Foreskin fibroblast (primary cell): ENCODE measurements at places on chromosomes 4 and X.

DNA sequence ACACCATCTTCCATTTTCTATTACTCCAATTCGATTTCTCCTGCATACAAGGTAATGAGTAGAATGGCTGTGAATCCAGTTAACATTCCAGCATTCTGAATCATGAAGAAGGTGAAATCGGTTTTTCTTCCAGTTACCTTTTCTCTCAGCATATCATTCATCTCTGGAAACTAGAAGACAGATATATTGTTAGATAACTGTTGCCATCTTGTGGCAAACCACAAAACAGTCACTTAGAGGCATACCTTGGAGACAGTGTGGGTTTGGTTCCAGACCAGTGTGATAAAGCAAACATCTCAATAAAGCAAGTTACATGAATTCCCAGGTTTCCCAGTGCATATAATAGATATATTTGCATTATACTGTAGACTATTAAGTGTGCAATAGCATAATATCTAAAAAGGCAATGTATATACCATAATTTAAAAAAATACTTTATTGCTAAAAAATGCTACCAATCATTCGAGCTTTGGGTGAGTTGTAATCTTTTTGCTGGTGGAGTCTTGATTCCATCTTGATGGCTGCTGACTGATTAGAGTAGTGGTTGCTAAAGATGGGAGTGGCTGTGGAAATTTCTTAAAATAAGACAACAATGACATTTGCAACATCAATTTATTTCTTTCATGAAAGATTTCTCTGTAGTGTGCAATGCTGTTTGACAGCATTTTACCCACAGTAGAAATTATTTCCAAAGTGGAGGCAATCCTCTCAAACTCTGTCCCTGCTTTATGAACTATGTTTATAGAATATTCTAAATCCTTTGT is 82.1 kb downstream of the SLC39A8 start:
- DNase-seq: peak; percentile 10

DNA sequence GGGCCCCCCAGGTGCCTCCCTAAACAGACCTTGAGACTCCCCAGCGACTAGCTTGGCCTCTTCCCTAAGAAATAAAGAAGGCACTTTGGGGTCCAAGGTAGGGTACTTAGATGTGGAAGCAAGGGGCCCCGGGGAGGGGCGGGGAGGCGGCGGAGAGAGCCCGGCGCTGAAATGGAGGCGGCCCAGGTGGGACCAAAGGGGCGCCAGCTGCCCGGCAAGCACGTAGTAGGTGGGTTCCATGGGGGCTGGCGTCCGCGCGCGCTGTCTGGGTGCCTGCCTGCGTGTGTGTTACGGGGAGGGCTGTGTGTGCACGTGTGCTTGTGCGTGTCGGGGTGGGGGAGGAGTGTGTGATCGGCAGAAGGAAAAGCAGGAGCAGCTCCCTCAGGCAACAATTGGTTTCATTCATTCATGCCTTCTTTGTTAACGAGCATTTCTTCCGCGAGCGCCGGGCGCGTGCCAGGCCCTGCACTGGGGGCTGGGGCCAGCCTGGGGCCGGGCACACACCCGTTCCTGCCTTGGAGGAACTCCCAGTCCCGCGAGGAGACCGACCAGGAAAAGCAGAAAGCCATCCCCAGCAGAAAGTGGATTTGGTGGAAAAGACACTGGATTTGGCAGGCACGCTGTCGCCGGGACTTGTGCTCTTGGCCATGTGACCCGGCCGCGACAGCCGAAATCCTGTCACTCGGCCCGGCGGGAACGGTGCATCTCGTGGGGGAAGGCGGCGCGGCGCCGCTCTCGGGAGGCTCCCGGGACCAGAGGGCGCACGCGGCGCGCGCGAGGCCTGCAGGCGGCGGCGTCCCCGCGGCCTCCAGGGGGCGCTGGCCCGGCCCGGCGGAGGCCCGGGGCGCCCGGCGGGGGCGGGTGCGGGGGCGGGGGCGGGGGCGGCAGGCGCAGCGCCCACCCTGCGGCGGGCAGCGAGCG is 3.3 kb upstream of the DUSP9 start:
- no peak for DNase-seq

DNA sequence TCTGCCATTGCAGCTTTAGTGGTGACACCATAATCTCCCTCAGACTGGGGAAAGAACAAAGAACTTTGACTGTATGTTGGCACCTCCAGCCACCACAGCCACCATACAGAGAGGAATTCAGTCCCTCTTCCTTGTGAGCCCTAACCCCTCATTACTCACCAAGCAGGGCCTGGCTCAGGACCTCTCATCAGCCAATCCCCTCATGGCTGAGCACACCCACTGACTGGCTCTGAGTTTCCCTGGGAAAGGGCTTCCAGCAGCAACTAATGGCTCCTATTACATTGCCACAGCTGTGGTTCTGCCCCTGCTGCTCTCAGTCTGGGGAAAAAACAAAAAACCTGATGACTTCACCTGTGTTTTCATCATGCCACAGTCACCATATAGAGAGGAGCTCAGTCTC is 1482.6 kb downstream of the FAM133A start:
- DNase-seq: no peak

DNA sequence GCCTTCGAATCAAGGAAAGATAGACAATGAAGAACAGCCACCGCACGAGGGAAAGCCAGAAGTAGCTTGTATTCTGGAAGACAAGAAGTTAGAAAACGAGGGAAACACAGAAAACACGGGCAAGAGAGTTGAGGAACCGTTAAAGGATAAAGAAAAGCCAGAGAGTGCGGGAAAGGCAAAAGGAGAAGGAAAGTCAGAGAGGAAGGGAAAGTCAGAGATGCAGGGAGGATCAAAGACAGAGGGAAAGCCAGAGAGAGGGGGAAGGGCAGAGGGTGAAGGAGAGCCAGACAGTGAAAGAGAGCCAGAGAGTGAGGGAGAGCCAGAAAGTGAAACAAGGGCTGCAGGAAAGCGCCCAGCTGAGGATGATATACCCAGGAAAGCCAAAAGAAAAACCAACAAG is 1.4 kb downstream of the TCEAL2 start:
- no peak for DNase-seq

DNA sequence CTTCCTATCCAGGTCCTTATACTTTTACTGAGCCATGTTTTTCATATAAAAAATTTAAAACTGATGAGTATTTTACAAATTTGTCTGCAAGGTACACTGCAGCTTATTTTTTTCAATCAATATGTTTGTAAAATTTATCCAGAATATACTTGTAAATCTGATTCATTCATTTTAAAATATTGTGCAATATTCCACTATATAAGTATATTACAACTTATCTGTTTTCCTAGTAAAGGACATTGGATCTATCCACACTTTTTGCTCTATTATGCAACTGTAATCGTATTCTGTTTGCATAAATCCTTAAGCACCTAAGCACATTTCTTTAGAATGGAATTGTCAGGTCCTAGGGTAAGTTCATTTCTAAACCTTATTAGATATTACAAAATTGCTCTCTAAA is 49.5 kb downstream of the TBC1D9 start:
- no peak for DNase-seq

DNA sequence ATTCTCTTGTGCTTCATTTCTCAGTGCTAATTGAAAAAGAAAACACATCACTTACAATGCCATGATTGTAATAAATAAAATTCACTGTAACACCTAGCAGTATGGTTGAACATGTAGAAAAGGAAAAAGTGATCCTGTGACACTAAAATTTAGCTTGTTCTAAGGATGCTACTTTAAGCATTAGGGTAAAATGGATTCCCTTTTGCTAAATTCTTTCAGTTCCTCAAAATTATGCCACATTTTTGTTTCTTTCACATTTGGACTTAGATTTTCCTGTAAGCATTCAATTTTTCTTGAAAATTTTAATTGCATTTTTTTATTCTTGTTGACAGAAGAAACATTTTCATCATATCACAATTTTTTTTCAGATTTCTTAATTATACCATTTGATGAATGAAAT is 19.4 kb downstream of the TET2 start:
- DNase-seq: no peak

DNA sequence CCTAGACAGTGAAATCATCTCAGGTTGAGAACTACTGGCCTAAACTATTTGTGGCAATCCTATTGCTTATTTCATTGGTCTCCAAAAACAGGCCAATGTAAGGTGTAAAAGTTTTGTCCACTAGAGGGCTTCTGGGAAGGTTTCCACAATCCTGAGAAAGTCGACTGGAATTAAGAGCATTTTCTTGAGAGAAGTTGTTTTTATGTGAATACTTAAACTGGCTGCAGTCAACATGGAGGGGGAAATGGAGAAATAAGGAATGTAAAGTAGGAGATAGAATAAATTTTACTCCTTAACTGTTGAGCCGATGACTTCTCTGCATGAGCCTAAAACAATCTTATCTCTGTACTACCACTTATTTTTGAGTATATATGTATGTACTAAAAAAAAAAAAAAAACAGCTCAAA is 11.0 kb upstream of the EIF4E start:
- peak; percentile 51 for DNase-seq

DNA sequence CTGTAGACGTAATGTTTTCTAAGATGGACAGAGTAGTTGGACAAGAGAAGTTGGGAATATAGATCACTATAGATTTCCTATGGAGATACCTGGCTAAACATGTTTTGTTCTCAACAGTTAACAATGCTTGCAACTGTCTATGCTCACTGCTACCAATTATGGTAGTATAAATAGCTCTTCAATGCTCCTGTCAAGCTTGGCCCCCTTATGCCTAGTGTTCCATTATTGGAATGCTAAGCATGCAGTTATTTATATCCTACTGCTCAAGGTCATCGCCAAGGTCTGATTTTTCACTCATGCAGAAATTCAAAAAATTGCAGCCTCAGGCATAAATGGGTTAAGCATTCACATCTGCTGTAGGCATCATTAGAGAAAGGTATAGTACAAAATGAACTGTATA is 519.0 kb downstream of the IL15 start:
- no peak for DNase-seq

DNA sequence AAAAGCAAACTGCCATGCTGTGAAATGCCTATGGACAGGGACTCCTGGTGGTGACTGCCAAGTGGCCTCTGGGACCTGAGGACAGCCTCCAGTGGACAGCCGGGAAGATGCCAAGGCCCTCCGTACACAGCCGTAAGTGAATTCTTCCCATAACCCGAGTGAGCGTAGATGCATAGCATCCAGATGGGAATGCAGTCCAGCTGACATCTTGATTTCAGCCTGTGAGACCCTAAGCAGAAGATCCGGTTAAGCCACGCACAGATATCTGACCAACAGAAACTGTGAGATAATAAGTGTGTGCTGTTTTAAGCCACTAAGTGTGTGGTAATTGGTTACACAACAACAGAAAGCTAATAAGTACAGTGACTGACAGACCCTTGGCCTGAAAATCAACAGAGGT is 55.9 kb downstream of the TMEM156 start:
- DNase-seq: no peak

GRCh38 chr4:136390824-136391223 is 1141.5 kb downstream of the PCDH18 start:
- no peak for DNase-seq
